Activated gamma-delta T cell treated with Interleukin-2 at 50 U/mL for 16 hours (primary cell): ENCODE measurements at places on chromosomes 3 and 15.

DNA sequence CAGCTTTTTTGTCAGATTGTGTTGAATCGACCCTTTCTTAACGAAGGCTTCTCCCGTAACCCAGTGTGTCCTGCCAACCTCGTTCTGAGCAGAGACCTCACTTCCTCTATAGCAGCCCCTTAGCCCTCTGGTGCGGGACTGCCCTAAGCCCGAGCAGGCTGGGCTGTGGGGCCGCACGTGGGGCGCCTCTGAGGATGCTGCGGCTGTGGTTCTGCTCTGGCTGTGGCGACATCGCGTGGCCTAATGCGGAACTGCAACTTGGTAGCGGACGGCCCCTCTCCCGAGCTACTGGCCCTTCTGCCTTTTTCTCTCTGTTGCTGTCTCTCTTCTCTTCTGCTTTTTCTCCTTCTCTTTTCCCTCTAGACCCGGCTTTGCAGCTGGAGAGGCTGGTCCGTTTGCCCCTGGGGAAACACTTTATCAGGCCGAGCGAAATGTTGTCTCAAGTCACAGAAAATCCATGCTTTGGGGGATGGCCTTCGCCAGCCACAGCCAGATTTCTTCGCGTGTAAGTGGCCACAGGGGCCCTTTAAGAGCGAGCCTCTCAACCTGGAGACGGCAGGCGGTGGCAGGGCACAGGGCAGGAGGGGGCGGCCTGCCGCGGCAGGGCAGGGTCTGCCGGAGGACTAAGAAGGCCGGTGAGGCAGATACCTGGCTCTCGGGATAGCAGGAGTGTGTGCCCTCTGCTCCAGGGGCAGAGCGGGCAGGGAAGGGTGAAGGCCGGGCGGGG lies 19.4 kb upstream of the KIF23 start:
- peak; percentile 83 for DNase-seq

DNA sequence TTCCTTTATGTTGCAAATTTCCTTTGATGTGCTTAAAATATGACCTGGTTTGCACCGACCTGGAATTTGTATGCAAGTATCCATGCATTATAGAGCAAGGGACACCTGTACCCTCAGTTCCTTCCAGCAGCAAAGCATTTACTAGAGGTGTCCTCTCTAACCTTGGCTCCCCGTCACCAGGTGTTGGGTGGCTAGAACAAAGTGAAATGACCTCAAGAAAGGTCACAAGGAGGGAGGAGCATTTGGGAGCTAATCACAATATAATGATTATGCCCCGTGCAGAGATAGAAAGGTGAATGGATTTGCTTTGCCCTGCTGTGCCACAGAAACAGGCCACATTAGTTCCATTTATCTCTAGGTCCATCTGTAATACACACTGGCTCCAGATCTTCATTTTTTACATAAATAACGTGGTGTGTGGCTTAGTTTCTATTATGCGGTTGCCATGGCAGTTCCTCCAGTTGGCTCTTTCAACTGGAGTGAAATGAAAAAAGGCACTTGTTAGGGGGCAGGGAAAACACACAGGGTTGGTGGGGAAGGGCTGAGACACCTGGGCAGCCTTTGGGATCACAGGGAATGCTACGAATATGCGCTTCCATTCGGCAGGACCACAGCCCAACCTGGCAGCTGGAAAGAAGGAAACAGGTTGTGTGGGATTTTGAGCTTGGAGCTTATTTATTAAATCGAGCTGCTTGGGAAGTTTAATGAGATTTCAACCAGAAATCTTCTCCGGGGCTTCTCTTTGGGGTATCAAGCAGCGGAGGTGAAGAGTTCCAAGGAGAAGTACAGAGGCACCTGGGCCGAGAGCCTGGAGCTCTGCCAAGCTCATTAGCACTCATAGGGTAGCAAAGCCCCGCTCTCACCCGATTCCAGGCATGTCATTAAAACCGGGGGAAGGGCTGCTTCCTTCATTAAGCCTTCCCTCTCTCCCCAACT lies 233.5 kb upstream of the ST8SIA2 start:
- no peak for DNase-seq

DNA sequence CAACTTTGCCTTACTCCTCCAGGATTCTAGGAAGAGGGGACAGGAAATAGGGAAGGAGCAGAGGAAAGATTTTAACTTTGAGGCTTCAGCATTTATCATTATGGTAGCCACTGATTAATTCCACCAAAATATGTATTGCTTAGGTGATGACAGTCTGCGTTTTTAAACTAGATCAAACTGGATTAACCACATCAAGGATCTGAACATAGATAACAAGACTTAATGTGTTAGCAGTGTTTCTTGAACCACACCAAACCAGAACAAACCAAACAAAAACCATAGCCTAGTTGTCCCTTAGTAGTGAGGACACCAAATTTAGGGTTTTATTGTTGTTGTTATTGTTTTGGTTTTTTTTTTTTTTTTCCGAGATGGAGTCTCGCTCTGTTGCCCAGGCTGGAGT lies 113.5 kb upstream of the LMOD3 start:
- no peak for DNase-seq

- no peak for DNase-seq
These were observed 101.3 kb upstream of the ADAMTS9 start for GRCh38 chr3:64789111-64789510.

DNA sequence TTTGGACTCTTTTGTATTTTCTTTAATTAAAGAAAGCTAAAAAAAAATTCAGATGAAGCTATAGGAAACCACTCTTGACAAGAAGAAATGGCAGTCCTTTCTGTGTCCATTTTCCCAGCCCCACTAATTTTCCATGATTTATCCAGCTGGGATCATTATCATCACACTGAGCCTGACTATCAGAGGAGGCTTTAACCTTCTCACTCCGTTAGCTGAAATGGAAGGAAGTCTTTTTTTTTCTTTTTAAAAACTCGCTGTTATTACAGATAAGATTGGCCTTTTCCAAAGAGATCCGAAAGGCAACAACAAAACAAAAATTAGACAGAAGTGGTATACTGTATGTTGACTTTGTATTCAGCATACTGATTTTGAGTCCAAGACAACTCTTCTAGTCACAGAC lies 366.2 kb upstream of the ROPN1 start:
- no peak for DNase-seq

DNA sequence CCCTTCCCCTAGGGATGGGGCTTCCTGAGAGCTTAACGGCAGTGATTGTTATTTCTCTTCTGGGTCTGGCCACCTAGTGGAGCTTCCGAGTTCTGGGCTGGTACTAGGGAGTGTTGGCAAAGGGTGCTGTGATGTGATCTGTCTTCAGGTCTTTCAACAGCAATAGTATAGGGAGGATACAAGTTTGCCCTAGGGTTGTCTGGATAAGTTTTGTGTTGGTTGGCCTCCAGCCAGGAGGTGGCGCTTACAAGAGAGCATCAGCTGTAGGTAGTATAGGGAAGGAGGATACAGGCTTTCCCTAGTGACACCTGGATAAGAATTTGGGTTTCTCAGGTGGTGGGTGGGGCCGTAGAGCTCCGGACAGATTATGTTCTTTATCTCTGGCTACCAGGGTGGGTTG lies 19.2 kb upstream of the CPOX start:
- no peak for DNase-seq

DNA sequence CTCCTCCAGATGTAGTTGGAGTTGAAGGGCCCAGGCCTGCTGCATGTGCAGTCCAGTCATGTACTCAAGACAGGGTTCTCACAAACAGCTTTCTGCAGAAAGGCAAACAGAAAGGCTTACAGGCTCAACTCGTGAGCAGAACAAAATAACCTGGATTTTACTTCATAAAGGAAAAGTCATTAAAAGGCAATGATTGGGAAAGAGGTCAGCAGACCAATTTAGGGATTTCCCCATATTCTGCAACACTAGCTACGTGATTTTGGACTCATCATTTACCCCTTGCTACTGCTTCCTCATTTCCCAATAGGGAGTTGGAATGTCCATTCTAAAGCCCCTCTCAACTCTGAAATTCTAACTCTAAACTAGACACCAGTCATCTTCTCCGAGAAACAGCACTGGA lies 18.1 kb downstream of the METTL6 start:
- no peak for DNase-seq

- DNase-seq, result no peak
These were observed 103.6 kb downstream of the ALDH1A2 start for GRCh38 chr15:57961919-57962318.

DNA sequence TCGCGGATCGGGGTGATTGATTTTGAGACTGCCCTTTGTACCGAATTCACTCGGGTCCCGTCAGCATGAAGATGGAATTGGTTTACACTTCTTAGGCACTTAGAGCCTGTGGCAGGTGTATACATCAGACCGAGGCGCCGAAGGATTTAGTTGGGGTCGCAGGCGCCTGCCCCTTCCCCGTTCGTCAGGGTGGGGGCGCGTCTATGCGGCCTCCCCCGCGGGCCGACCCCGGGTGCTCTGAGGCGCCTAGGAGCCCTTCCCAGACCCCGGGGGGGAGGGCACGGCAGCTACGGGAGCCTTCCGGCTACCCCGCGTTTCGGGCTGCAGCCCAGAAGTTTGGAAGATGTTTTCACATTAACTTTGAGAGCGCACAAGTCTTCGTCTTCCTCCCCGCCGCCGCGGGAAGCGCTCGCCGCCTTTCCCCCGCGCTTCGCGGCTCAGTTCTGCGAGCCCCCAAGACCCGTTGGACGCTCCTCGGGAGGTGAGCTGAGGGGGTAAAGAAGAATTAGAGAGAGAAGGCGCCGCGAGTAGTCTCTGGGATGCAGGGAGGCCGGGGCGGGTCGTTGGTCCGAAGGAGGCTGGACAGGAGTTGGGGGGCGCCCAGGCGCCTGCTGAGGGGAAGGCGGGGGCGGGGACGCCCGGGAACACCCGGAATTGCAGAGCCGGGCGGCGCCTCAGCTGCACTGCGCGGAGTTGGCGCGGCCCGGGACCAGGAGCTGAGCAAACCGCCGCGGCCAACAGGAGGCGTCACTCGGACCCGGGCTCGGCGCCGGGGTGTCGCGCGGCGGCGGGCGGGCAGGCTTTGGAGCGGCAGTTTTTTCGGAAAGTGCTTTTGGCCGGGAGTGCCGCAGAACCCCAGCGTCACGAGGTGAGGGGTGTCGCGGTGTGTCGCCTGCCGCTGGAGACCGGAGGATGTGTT lies 780 bp downstream of the TIPARP start:
- peak; percentile 32 for DNase-seq
